ENCODE measurements at places on chromosomes 6 and 20.
A peak's percentile ranks its signal among the peaks of the same experiment; 100 is the strongest.

DNA sequence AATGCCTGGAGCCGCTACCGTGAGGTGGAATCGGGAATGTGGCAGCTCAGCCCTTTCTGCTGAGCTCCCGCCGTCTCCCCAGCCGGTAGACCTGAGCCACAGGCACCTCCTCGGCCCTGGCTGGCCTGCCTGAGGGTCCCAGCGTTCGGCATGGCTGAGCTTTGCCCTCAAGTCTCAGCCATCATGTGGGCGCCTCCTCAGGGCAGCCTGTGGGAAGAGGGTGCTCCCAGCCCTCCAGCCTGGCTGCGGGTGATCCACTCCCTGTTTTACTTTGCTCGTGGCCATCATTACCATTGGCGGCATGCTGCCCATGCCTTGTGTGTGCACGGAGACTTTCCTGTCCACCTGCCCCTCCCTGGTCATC is 329.7 kb downstream of the CDH4 start:
- no peak for DNase-seq

- peak; percentile 41 for DNase-seq
These were observed 31.4 kb downstream of the HIVEP2 start for GRCh38 chr6:142913511-142914047.

GRCh38 chr6:18262702-18263417 is 1.5 kb downstream of the DEK start:
- DNase-seq = peak; percentile 12

GRCh38 chr20:49768204-49769047 is 44.2 kb upstream of the SLC9A8 start:
- no peak for DNase-seq

- DNase-seq = no peak
These were observed 24.6 kb downstream of the SLCO4A1 start for GRCh38 chr20:62666736-62667529.

- DNase-seq = no peak
These were observed 650 bp downstream of the DCBLD1 start for GRCh38 chr6:117483004-117483644.

DNA sequence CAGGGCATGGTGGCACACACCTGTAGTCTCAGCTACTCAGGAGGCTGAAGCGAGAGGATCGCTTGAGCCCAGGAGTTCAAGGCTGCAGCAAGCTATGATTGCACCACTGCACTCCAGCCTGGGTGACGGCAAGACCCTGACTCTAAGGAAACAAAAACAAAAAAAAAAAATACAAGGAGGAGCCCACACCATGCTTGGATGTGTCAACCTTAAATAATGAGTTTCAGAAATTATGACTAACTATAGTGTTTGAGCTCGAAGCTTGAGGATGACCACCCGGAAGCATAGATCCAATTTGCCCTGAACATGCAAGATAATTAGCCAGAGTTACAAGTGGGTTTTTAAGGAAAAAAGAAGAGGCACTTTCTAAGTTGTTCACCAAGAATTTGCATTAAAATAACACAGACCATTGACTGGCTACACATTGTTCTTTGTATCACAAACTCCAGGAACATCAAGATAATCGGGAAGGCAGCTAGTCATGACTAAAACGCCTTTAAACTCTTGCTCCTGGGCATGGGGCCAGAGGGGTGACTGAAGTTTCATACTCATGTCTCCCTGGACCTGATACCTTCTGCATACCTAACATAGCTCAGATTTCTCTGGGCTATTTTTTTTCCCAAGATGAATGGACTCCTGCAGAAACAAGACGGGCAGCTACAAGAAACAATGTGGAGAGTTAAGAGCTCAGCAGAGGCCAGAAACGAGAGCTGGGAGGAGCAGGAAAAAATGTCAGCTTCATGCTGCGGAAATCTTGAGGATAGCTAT is 289.6 kb downstream of the PREX1 start:
- no peak for DNase-seq

- DNase-seq = no peak
These were observed 26.8 kb downstream of the SLC16A10 start for GRCh38 chr6:111114087-111114443.

GRCh38 chr6:7433121-7433617 is 43.6 kb downstream of the RIOK1 start:
- DNase-seq = no peak

DNA sequence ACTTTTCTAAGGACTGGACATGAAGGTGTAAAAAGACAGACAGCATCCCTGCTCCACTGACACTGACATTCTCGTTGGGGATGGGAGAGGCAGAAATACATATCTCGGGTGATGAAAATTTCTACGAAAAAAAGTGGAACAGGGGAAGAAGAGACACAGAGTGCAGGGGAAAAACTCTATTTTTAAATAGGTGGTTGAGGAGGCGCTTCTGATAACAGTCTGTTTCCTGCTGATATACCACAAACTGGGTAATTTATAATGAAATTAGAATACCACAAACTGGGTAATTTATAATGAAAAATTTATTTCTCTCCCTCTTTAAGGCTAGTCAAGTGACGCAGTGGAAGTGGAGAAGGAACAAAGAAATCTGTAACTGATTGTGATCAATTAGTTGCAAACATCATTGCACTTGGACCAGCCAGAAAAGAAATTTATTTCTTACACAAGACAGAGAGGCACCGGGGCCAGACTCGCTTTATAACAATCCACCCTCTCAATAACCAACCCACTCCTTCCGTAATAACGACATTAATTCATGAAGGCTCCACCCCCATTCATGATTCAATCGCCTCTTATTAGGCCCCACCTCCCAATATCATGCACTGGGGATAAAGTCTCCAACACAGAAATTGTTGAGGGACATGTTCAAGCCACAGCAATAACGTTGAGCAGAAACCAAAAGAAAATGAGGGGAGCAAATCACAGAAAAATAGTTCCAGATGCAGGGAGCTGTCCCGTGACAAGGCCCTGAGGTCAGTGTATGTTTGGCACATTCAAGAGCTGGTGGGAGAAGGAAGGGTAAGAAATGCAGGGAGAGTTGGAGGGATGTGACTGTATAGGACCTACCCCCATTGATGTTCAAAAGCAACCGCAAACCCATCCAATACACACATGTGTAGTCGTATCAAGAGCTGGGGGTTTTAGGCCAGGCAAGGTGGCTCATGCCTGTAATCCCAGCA is 6.6 kb upstream of the SRSF6 start:
- no peak for DNase-seq

DNA sequence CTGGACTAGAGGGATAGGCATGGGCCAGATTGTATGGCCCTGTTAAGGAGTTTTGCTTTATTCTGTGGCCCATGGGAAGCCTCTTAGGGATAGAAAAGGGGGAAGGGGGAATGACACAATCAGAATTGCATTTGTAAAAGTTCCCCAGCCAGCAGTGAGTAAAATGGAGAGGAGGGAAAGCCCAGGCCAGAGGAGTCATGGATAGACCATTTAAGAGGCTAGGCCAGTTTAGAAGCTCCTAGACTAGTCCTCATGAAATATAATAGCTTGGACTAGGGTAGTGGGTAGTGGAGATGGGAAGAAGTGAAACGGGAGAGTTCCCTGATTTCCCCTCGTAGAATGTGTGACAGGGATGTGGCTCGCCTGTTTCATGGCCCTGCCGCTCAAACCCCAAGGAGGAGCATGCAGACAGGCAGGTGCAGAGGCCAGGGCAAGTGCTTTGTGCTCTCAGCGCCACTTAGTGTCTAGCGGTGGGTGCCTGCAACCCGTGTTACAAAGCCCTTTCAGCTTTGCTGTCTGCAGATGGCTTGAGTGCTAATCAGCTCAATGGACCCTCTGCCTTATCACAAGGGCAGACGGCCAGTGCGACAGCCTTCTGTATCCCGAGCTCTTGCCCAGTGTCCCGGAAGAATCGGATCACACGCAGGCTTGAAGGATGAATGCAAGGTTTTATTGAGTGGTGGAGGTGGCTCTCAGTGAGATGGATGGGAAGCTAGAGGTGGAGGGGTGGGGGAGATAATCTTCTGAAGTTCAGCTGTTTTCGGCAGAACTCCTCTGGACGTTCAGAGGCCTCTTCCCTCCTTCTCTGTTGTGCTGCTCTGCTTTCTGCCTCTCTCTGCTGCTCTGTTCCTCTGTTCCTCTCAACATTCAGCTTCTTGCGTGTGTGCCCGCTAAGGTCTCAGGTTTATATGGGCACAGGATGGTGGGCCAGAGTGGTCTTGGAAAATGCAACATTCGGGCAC is 141.1 kb downstream of the CEP57L1 start:
- DNase-seq = no peak

GRCh38 chr20:54848984-54849538 is 373.7 kb downstream of the DOK5 start:
- DNase-seq = no peak

DNA sequence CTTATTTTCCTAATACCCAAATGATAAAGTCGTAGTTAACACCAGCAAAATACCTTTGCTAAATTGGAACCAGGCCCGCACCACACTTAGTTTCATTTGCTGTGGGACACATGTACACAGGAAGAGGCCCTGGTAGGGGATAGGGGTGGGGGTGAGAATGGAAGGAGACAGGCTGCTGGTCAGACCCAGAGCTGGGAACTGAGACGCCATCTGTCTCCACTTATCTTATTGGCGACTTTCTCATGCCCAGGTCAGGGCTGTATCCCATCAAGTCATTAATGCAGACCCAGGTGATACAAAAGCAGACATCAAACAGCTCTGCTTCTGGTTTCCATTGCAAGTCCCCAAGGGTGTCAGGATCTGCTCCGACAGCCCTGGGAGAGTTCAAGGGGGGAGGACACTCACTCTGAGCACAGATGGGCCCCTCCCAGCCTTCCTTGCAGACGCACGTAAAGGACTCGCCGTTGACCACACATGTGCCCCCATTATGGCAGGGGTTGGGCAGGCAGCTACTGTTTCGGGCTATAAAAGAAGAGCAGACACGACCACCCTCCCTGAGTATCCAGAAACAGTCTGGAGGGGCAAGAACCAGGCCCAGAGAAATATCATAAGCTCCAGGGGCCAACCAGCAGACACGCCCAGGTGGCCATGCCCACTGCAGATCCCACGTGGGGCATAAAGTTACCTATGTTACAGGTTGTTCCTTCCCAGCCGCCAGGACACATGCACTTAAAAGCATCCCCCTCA is 29.2 kb downstream of the JAG1 start:
- no peak for DNase-seq

DNA sequence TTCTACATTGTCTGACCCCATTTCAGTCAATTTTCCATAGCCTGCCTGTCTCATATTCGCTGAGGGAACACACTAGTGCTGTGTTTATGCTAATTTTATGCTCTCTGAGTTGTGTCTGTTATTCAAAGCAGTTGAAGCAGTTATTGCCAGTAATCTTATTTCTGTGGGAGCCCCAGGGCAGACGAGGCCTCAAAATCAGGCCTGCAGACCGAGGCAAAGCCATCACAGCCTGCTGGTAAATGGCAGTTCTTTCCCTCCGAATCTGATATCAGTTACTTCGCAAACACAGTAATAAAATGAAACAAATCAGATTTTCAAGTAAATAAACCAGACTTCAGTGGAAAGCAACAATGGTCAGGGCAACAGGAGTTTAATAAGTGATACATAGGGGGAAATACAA is 508.4 kb downstream of the PKHD1 start:
- DNase-seq = no peak

- no peak for DNase-seq
These were observed 313.1 kb upstream of the SUPT3H start for GRCh38 chr6:45690846-45691245.

- peak; percentile 48 for DNase-seq
These were observed 16.8 kb upstream of the ARFGEF2 start for GRCh38 chr20:48904566-48905296.

GRCh38 chr6:158384671-158385110 is 72.4 kb downstream of the TULP4 start:
- no peak for DNase-seq

GRCh38 chr20:20317195-20317594 is 50.7 kb upstream of the INSM1 start:
- DNase-seq = no peak

GRCh38 chr20:21836346-21836745 is 130.9 kb downstream of the PAX1 start:
- no peak for DNase-seq

DNA sequence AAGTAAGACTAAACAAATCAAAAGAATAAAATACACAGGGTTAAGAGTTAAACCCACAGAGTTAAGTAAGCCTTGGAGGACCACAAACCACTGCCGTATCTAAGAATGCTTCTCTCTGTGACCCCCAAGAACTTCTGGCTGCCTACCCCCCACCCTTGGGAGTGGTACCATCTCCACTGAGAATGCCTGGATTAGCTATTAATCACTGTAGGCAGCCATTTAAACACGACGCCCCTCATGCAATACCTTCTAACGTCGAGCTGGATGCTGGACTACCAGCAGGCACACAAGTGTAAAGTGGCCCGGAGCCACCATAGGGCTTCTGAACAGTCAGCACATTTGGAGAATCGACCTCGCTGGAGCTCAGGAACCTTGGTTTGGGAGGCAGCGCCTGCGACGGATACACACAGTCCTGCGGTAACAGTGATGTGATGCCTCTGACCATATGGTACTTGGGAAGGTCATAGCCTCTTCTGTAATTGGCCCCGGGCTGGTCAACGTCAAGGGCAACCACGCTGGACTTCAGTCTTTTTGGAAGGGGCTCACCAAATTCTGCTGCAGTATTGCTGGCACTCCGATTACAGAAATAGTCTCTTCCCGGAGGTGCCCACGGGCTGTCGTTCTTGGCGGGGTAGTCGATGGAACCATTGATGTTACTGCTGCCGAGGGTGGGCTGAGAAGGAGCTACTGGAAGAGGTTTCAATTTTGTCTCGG is 18.0 kb downstream of the ZNF217 start:
- DNase-seq = no peak

- no peak for DNase-seq
These were observed 3.0 kb downstream of the CFB start for GRCh38 chr6:31948753-31949413.

GRCh38 chr6:168177103-168177891 is 98.3 kb upstream of the FRMD1 start:
- DNase-seq = no peak

DNA sequence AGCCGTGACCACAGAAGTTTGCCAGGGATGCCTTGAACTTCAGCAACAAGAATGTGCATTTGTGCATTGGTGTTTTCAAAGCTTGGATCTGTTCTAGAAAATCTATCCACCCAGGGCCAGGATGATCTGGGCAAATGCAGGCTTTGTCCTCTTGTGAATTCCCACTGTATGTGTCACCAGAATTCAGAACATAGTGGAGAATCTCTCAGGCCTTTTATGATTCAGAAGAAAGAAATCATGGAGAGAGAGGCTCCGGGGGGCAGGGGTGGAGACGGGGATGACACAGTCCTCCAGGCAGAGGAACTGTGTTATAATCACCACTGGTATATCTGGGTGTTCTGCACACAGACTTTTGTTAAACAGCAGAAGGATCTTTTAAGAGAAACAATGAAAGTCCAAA is 304.1 kb downstream of the CDH4 start:
- no peak for DNase-seq
